ENCODE measurements at places on chromosomes 5 and 9.

DNA sequence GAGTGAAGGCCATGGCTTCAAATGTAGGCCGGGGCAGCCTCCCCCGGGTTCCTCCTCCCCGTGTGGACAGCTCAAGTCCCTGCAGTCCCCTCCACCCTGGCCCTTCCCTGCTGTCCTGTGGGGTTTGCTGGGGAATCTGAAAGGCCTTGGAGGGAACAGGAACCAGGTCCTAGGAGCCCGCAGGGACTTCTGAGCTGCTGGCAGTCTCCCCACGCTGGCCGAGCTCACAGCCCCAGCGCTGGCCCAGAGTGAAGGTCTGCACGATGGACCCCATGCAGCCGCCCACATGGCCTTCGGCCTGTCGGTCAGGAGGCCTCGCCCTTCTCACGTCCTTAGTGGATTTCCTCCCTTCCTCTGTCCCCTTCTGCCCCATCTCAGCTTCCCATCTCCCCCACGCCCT, 25.7 kb upstream of the NOTCH1 start:
- DNase-seq, result no peak
- no peaks in the 10 kb centered on the region for H3K27me3 ChIP-seq
- no peak overlapping the region for H3K27ac ChIP-seq
- no peak overlapping the region for H3K4me3 ChIP-seq
- H3K36me3 ChIP-seq, result no peaks in the 10 kb centered on the region

- H3K36me3 ChIP-seq, result no peaks in the 10 kb centered on the region
- no peaks in the 10 kb centered on the region for H3K27me3 ChIP-seq
- H3K4me1 ChIP-seq, result peaks cover 19% of the 10 kb centered on the region
- DNase-seq, result no peak
- H3K4me3 ChIP-seq, result no peak overlapping the region
- no peak overlapping the region for H3K27ac ChIP-seq
Measured at GRCh38 chr9:77935974-77936373, 95.6 kb downstream of the GNAQ start.

- peak; percentile 16 for DNase-seq
- H3K4me3 ChIP-seq, result no peak overlapping the region
- peaks cover 4% of the 10 kb centered on the region for H3K4me1 ChIP-seq
Measured at GRCh38 chr5:114360816-114361723, 800 bp upstream of the KCNN2 start.

GRCh38 chr5:24364711-24365110, 280.1 kb downstream of the CDH10 start:
- H3K27ac ChIP-seq, result no peak overlapping the region
- no peak for DNase-seq
- no peaks in the 10 kb centered on the region for H3K27me3 ChIP-seq

GRCh38 chr9:120431268-120431667, 148.7 kb downstream of the CDK5RAP2 start:
- no peak overlapping the region for H3K27ac ChIP-seq
- peaks cover 46% of the 10 kb centered on the region for H3K36me3 ChIP-seq
- no peaks in the 10 kb centered on the region for H3K27me3 ChIP-seq
- H3K4me1 ChIP-seq, result no peaks in the 10 kb centered on the region
- DNase-seq, result no peak
- no peak overlapping the region for H3K4me3 ChIP-seq

DNA sequence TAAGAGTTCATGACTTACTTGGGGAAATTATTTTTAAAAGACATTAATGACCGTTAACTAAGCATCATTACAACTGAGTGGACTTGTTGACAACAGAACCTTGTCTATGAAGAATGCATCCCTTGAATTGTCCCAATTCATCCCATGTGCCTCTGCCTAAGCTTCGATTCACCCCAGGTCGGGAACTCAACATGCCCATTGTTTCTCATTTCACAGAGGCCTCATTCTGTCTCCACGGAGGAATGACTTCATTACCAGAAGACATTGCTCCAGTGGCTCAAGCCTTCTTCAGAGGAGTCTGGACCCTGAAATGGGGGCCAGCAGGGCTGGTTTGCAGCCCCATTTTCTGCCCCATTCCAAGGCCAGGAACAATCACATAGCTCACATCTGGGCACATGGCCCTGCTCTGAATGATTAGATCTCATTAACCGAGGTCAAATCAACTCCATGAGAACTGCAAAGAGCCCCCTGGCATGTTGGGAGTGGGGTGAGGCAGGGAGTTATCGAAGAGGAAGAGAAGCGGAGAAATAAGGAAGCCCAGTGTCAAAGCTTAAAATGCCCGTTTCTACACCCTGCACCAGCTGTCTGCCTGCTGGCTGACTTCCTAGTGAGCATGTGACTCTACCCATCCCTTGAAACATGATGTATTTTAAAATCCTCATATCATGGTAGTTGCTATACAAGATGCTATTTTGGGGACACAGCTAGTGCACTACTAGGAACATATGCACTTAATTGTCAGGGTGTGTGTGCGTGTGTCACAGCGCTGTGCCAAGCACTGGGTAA, 137.3 kb downstream of the LHFPL2 start:
- peaks cover 13% of the 10 kb centered on the region for H3K4me1 ChIP-seq
- no peak overlapping the region for H3K27ac ChIP-seq
- no peaks in the 10 kb centered on the region for H3K36me3 ChIP-seq
- H3K4me3 ChIP-seq, result no peak overlapping the region
- DNase-seq, result no peak
- peaks cover 43% of the 10 kb centered on the region for H3K27me3 ChIP-seq

- peaks cover 15% of the 10 kb centered on the region for H3K27me3 ChIP-seq
- H3K27ac ChIP-seq, result no peak overlapping the region
- no peak overlapping the region for H3K4me3 ChIP-seq
- no peak for DNase-seq
- no peaks in the 10 kb centered on the region for H3K36me3 ChIP-seq
Measured at GRCh38 chr5:73534011-73534644, 31.3 kb downstream of the ANKRA2 start.

- DNase-seq, result no peak
- no peaks in the 10 kb centered on the region for H3K36me3 ChIP-seq
- H3K27me3 ChIP-seq, result no peaks in the 10 kb centered on the region
- no peak overlapping the region for H3K27ac ChIP-seq
- H3K4me1 ChIP-seq, result no peaks in the 10 kb centered on the region
Measured at GRCh38 chr9:34154057-34154456, 24.8 kb upstream of the UBAP1 start.

DNA sequence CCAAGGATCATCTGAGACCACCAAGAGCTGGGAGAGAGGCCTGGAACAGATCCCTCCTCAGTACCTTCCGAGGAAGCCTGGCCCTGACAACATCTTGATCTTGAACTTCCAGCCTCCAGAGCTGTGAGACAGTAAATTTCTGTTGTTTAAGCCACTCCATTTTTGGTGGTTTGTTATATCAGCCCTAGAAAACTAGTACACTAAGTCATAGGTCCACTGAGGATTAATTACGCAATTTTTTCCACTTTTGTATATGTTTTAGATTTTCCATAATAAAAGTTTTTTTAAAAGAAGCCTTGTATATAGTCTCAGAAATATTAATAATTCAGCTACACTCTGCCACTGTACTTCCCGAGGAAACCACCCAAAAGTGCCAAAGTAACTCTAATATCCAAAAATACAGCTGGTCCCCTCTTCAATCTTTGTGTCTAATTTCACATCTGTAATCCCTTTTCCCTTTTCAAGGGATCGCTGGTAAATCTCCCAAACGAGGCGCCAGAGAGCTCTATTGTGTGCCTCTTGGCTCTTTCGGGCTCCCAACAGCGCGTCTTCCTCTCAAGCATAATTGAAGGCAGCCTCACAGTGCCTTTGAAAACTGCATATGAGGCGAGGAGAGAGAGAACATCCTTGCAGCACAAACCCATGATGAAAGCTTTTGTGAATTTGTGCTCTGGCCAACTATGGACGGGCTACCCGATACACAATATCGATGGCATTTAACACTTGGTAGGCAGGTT, 32.7 kb downstream of the PRUNE2 start:
- H3K27ac ChIP-seq, result no peak overlapping the region
- peaks cover 5% of the 10 kb centered on the region for H3K27me3 ChIP-seq
- DNase-seq, result no peak

DNA sequence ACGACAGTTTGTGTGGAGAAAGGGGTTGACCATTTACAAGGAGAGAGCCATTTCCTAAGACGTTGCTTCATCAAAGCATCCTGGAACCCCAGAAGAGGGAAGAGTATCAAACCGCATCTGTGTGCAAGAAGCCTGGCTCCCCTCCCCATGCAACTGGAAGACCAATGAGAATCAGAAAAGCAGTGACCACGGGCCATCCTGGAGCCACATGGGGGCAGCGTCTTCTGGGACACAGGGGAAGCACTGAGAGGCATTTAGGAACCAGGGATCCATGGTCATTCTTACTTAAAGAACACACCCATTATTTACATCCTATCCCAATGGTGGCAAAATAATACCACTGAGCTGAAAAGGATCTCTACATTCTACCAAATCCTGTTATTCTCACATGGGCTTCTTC, 29.3 kb downstream of the SEMA5A start:
- H3K4me3 ChIP-seq, result no peak overlapping the region
- no peaks in the 10 kb centered on the region for H3K4me1 ChIP-seq
- no peak overlapping the region for H3K27ac ChIP-seq
- no peaks in the 10 kb centered on the region for H3K36me3 ChIP-seq
- no peak for DNase-seq

DNA sequence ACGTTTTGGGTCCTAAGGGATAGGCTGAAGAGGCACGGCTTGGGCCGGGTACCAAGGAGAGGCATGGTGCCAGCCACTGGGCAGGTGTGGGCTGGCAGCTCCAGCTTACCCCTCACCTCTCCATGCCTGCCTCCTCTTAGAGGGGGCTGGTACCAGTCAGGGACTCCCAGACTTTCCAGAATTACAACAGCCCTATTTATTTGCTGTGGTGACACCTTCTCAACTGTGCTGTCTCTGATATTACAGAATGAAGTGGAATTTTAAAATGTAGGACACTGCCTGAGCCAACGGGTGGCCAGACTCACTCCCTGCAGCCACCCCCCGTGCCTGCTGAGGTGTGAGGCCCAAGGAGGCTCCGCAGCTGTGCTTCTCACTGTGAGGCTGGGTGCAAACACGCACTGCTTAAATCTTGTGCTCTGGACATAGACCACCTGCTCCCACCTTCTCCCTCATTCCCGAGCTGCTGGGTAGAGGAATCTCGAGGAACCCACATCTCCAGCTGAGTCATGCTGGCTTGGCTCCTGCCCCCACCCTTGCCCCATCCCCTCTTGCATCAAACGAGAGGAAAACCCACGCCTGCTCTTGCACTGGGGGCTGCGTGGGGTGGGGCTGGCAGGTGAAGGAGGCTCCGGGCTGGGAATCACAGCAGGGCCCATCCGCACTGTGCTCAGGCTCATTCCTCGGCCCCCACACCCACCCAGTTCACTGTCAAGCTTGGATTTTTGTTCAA, 47.9 kb downstream of the PRRT1B start:
- no peak overlapping the region for H3K4me3 ChIP-seq
- peaks cover 10% of the 10 kb centered on the region for H3K36me3 ChIP-seq
- no peaks in the 10 kb centered on the region for H3K27me3 ChIP-seq
- H3K27ac ChIP-seq, result no peak overlapping the region
- DNase-seq, result no peak

GRCh38 chr5:117690612-117691011, 1116.0 kb upstream of the SEMA6A start:
- H3K4me3 ChIP-seq, result no peak overlapping the region
- H3K27me3 ChIP-seq, result no peaks in the 10 kb centered on the region
- no peak overlapping the region for H3K27ac ChIP-seq
- no peak for DNase-seq
- no peaks in the 10 kb centered on the region for H3K4me1 ChIP-seq

DNA sequence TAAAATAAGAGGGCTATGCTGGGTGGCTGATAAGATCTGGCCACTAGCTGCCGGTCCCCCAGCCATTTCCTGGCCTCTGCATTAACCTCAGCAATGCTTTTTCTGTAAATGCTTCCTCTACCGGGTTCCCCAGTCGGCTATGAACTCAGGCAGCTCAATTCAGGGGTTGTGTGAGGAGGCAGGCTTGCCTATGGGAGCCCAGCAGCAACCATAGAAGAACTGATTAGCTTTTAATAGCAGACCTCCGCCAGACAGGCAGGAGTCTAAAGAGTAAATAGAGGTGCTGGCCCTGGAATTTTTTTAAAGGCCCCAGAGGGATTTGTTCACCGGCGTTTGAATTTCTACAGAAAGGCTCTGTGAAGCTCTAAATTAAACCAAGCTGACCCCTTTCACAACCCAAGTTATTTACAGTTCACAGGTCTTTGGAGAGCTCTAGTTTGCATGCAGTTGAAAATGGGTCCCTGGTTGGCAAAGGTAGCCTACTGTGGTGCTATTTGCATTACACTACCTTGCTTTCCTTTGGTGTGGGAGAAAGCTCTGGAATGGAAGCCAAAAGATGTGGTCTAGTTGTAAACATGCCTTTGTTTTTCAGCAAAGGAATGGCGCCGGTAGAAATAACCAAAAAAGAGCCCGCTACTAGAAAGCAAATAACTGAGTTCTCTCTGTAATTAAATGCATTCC, 289.7 kb upstream of the SEMA6A start:
- no peak overlapping the region for H3K27ac ChIP-seq
- no peak overlapping the region for H3K4me3 ChIP-seq
- no peak for DNase-seq
- no peaks in the 10 kb centered on the region for H3K36me3 ChIP-seq

GRCh38 chr9:137467161-137467581, 8.0 kb upstream of the NSMF start:
- H3K36me3 ChIP-seq, result no peaks in the 10 kb centered on the region
- no peak for DNase-seq
- no peaks in the 10 kb centered on the region for H3K27me3 ChIP-seq

DNA sequence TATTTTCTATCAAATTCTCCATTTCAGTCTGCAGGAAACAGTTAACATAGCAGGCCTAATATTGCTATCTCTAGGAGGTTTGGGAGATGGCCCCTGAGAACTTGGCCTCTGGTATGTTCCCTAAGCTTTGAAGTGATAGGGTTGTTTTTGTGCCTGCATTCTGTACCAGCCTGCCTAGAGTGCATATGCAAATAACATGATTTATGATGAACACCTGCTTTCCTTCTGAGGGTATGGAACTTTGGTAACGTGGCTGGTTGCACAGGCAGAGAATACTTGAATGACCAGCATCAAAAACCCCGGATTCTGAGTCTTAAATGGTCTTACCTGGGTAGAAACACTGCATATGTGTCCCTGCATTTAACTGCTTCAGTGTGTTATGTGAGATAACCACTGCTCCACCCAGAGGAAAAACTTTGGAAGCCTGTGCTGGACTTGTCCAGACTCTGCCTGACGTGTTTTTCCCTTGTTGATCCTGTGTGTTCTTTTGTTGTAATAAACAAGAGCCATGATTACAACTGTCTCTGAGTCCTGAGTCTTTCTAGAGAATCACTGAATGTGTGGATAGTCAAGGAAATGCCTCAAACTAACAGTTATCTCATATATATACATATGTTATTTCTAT, 111.3 kb upstream of the ABCA1 start:
- peaks cover 1% of the 10 kb centered on the region for H3K36me3 ChIP-seq
- H3K27me3 ChIP-seq, result no peaks in the 10 kb centered on the region
- H3K4me3 ChIP-seq, result no peak overlapping the region
- H3K4me1 ChIP-seq, result no peaks in the 10 kb centered on the region

- DNase-seq, result no peak
- no peak overlapping the region for H3K27ac ChIP-seq
- no peaks in the 10 kb centered on the region for H3K4me1 ChIP-seq
- H3K36me3 ChIP-seq, result no peaks in the 10 kb centered on the region
- H3K27me3 ChIP-seq, result no peaks in the 10 kb centered on the region
- H3K4me3 ChIP-seq, result no peak overlapping the region
Measured at GRCh38 chr5:9104571-9105339, 441.1 kb downstream of the SEMA5A start.

Data from activated CD4-positive, alpha-beta memory T cell treated with anti-CD3 and anti-CD28 coated beads for 36 hours (primary cell).